ENCODE measurements at places on chromosomes 16 and 17.
A peak's percentile ranks its signal among the peaks of the same experiment; 100 is the strongest.

GRCh38 chr16:77759821-77760220 is 28.5 kb upstream of the VAT1L start:
- no peak for DNase-seq

DNA sequence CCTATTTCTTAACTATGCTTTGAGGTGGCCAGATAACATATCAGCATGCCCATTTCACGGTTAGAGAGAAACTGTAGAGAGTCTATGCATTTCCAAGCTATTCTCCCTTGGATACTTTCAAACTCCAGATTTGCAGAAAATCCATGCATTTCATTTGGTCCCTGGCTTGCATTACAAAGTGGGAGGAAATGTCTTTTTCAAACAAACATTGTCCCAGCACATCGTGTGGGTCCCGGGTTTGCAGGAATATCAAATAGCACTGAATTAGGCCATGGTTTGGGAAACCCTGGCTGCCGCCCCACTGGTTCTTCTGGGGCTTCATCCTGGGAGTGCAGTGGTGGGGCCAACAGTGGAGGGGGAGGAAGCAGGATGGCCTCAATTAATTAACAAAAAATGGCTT is 171.9 kb downstream of the IRX5 start:
- DNase-seq, result no peak

DNA sequence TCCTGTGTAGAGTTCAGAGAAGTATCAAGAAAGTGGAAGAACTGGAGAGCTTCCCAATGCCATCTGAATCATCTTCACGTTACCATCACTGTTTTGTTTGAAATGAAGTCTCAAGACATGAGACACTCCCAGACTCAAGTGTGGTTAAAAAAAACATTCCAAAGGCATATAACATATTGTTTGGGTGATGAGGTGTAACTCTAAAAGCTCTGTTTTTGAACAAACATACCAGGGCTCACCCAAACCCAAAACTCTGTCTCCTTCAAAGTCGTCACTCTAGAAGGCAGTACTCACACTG is 6.3 kb upstream of the ZCCHC14 start:
- no peak for DNase-seq

DNA sequence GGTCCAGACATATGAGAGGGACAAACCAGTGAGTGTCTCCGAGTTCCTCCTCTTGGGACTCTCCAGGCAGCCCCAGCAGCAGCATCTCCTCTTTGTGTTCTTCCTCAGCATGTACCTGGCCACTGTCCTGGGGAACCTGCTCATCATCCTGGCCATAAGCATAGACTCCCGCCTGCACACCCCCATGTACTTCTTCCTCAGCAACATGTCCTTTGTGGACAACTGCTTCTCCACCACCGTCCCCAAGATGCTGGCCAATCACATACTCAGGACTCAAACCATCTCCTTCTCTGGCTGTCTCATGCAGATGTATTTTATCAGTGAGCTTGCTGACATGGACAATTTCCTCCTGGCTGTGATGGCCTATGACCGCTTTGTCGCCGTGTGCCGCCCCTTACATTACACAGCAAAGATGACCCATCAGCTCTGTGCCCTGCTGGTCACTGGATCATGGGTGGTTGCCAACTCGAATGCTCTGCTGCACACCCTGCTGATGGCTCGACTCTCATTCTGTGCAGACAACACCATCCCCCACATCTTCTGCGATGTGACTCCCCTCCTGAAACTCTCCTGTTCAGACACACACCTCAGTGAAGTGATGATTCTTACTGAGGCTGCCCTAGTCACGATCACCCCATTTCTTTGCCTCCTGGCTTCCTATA is 19.2 kb downstream of the ZNF200 start:
- no peak for DNase-seq

GRCh38 chr16:15616475-15617165 is 26.3 kb downstream of the MARF1 start:
- no peak for DNase-seq

GRCh38 chr17:49603238-49603637 is 27.6 kb downstream of the NXPH3 start:
- no peak for DNase-seq

- DNase-seq, result no peak
Observed at GRCh38 chr17:16036261-16036660, 36.6 kb downstream of the TTC19 start.

DNA sequence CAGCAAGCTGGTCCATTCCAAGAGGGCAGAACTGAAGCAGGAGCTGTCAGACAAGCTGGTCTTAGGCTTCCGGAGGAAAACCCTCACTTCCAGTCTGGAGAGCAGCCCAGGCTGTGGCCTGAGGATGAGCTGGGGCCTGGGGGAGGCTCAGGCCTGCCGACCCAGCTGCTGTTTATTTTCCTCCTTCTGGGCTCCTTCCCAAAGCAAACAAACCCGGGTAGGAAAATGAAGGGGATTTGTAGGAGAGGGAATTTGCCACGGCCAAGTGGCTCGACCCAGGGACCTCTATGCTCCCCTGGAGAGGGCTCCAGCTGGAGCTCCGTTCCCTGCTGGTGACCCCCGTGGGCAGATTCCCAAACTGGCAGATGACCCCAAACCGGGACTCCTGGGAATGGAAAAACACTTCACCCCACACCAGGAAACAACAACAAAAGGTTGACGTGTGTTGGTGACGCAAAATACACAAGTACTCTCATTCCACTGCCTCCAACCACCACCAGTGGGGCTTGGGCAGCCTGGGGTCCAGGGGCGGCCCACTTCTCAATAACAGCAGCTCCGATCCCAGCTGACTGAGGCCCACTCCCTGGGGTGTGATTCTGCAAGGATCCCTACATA is 8.8 kb downstream of the JUP start:
- no peak for DNase-seq

DNA sequence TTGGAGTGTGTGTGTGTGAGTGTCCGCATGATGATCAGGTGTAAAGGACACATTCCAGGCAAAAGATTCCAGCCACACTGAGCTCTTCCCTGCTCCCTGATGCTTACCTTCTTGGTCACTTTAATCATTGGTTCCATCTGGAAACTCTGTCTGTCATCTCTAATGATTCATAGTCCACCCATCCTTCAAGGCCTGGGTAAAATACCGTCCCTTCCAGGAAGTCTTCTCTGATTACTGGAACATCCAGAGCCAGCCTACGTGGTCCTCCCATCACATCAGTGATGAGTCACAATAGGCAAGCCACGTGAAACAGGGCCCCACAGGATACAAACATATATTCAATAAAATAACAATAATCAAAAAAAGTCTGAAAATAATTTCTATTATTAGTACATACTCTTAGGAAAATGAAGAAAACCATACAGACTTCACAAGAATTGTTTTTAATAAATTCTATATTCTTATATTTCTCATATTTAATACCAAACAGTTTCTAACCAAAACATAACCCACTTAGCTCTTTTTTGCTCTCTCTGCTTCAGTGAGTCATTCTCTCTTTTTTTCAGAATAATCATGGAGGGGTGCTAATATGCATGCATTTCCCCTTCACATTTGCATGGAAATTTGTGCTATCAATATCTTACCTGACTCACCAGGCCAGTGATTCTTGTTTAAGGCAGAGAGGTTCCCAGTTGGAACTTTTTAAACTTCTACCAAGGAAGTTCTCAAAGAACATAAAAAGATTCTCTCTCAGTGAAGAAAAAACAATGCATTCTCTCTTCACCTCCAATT is 263.2 kb downstream of the TOX3 start:
- DNase-seq, result no peak

GRCh38 chr17:43018008-43018853 is 4.0 kb downstream of the VAT1 start:
- no peak for DNase-seq

DNA sequence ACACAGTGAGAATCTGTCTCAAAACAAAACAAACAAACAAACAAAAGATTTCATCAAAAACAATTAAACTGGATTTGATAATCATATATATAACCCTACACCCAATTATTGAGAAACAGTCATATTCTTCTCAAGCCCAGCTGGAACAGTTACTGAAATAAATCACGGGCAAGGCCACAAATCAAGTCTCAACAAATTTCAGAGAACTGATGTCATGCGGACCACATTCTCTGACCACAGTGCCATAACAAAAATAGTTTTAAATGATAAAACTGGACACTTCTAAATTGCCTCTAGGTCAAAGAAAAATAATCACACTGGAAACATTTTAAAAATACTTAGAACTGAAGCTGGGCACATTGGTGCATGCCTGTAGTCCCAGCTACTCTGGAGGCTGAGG is 15.9 kb upstream of the PIK3R5 start:
- DNase-seq, result no peak

DNA sequence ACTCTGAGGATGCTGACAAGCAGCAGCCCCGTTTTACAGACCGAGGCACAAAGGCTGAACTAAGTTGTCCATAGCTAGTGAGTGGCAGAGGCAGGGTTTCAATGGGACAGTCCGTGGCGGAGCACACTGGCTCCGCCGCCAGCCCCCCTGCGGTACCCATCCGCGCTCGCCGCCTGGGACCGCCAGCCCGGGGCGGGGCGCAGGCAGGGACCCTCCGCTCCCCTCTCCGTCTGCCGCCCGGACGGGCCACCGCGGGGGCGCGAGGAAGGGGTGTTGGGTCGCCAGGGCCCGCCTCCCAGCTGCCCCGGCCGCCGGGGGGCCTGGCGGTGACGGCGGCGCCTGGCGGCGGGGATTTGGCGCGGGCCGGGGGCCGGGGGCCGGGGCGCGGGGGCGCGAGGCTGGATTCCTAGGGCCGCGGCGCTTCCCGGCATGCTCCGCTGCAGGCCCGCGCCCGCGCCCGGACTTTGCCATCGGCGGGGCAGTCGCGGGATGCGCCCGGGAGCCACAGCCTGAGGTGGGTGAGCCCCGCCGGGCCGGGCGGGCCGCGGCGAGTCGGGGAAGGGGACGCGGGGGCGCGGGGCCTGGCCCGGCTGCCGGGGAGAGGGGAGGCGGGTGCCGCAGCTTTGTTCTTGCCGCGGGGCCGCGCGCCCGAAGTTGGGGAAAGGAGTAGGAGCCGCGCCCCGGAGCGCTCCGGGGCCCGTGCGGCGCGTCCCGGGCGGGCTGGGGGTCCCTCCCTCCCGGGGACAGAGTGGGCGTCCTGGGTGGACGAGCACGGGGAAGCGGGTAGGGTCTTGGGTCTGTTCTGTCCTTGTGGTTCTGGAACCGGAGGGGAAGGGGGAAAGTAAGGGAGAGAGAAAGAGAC is at the start of gene TMEM98:
TSS of gene TMEM98 (plus strand) at position 430 of the 862 bp plus-strand sequence. CDS start 3,376 bp downstream, outside the sequence.
- no peak for DNase-seq

DNA sequence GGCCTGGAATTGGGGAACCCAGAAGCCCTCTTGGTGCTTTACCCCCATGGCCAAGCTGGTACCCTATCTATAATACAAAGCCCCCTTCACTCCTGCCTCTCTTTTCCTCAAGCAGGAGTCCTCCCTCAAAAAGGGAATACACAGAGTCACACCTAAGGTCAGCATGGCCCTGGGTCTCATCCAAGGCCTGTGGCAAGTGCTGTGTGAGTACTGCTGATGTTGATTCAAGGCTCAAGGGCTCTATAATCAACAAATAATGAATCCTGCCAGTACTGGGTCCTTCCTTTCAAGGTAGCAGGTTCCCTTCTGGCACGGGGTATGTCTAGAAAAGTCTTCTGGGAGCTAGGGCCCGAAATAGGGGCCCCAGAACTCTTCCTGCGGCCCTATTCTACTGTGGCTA is 187.3 kb downstream of the CYB561 start:
- DNase-seq, result no peak

DNA sequence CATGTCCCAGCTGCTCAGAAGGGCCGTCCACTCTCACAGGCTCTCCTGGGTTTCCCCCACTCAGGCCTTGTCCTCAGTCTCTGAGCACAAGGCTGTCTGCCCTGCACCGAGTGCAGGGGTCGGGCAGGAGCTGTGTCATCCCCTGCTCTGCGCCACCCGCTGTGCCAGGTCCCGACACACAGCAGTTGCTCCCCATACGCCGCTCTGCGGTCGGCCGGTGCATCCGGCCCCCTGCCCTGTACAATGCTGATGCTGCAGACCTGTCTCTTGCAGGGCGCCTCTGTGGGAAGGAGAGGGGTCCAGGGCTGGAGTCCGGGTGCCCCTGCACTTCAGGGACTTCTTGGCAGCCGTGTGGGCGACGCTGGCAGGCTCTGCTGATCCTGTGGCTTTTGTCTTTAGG is 6.1 kb downstream of the TSC2 start:
- no peak for DNase-seq

DNA sequence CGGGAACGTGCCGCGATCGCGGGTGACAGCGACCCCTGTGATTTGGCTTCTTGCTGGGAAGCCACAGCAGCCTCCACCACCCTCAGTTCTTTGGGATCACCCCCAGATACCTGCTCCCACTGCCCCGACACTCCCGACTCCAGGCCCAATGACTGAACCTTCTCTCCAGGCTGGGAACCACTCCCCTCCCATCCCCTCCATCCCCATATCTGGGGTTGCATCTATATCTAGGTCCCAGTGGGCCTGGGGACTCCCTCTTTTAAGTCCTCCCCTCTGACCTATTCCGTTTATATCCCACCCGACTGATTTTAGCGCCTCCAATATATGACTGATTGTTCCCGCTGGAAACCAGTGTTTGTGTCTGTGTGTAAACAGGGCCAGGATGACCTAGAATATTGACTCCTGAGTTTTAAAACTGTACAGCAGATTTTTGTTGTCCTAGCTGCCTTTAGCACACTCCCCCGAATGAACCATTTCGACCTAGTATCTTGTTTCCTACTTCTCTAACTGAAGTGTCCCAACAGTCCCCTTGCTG is 667 bp downstream of the PSMD3 start:
- DNase-seq, result peak; percentile 62

GRCh38 chr17:75832164-75832651 is 12.0 kb downstream of the UNC13D start:
- DNase-seq, result no peak

DNA sequence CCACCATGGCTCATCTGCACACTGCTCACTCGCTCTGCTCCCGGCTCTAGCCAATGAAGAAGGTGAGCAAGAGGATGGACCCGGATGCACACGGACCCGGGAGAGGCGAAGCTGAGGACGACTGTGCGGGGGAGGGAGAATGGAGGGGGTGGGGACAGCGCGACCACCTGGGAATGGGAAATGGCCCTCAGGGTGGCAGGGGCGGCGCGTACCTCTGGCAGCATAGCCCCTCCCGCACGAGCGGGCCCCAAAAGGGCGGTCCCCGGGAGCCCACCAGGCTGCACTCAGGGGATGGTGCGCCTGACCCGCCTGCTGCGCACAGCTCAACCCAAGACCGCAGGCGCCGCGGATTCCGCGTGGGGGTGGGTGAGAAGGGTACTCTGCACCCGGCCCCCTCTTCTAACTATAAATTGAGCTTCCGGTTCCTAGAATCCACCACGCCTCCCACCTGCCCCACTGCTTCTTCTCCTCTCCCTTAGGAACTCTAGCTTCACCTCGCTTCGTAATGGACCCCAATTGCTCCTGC is 6.1 kb downstream of the MT1H start:
- no peak for DNase-seq

DNA sequence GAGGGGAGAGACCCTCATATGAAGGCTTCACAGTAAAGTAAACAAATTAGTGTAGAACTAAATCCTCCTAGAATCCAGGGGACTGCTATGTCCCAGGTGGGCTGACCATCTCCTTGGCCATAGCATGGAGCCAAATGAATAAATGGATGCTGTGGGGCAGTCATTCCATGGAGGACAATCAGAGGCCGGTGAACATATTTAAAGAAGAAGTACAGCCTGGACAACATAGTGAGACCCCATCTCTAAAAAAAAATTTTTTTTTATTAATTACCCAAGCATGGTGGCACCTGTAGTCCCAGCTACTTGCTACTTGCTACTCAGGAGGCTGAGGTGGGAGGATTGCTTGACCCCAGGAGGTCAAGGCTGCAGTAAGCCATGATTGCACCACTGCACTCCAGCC is 5.3 kb upstream of the CBFB start:
- DNase-seq, result no peak

- no peak for DNase-seq
Observed at GRCh38 chr17:49005140-49005539, 8.0 kb downstream of the IGF2BP1 start.
